ENCODE measurements at places on chromosomes 2 and 18. TPM values are rescaled to one million over a fixed set of nuclear protein-coding genes. Genes with fewer than 3 reads are reported as not detected.

The SLC19A3 gene
- not detected for total RNA-seq

The SPP2 gene
- not detected for total RNA-seq

The SLC8A1 gene
- 1.6 TPM for total RNA-seq

The MLPH gene
- total RNA-seq: 0.54 TPM

The ALK gene
- under 0.01 TPM for total RNA-seq

The ADNP2 gene
- total RNA-seq: 18.0 TPM

The SLC5A7 gene
- not detected for total RNA-seq

The CYB5A gene
- 24.2 TPM for total RNA-seq

The KLHL29 gene
- total RNA-seq: under 0.01 TPM

The SULT1C4 gene
- total RNA-seq: 9.4 TPM

The ADAM23 gene
- under 0.01 TPM for total RNA-seq

The NOTO gene
- not detected for total RNA-seq

The PPP1R7 gene
- 11.3 TPM for total RNA-seq

The FBXO48 gene
- 0.27 TPM for total RNA-seq

The MROH2A gene
- total RNA-seq: not detected

The OSBPL6 gene
- 0.27 TPM for total RNA-seq

The C1GALT1C1L gene
- 0.27 TPM for total RNA-seq

The GALNT13 gene
- total RNA-seq: under 0.01 TPM

The VPS4B gene
- 18.0 TPM for total RNA-seq

The CGREF1 gene
- 9.2 TPM for total RNA-seq

The IMPA2 gene
- 83.7 TPM for total RNA-seq

All from hematopoietic multipotent progenitor cell (in vitro differentiated cells).